Activated effector memory CD4-positive, alpha-beta T cell treated with Interleukin-2 at 50 U/mL for 16 hours (primary cell): ENCODE measurements at places on chromosomes 4 and X.
A peak's percentile ranks its signal among the peaks of the same experiment; 100 is the strongest.

DNA sequence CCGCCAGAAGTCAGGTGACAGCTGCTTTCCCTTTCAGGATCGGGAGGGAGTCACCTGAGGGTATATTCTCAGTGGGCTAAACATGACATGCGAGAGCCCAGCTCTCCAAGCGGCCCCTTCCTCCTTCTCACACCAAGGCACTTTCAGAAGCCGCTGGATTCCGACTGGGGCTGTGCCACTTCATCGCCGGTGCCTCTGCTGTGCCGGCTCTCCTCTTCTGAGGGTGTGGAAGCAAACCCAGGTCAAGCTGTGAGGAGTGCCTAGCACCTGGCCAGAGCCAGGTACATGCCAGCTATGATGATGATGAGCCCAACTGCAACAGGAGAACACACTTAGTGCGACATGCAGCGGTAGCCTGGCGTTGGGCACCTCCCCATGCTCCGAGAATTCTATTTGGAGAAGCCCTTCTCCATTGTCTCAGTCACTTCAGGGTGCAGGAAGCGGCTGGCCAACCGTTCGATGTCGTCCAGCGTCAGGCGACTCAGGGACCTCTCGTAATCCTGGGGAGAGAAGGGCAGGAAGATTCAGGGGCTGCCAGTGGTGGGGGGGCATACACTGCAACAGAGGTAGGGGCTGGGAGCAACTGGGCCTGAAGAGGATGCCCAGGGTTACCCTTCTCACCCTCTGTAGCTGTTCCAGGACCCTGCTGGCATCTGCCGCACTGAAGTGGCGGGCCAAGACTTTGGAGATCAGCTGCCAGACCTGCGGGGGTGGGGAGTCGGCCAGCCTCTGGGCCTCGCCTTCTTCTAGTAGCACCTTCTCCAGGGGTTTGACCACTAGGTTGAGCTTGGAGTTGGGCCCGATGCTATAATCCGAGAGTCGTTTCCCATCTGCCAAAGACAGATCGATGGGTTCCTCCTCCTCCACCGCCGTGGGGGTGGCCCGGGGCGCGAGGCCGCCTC, 1.0 kb downstream of the UBL4A start:
- no peak for DNase-seq

DNA sequence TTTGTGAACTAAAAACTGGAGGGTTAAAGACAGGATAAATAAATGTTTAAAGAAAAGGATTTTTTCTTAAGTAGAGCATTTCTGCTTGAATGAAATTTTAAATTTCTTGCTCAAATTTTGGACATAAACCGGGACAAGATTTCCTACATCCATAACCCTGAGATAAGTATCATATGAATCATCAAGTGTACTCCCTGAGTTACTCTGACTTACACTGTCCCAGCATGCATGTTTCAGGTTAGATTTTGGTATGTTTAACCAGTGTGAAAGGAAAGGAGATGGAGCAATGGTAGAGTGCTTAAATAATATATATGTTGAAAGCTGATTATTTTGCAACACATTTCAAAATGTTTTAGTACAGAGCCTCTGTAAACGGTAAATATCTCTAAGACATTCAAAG, 175.2 kb downstream of the ADGRL3 start:
- DNase-seq, result no peak

GRCh38 chrX:121322159-121322558, 274.7 kb downstream of the GLUD2 start:
- no peak for DNase-seq

DNA sequence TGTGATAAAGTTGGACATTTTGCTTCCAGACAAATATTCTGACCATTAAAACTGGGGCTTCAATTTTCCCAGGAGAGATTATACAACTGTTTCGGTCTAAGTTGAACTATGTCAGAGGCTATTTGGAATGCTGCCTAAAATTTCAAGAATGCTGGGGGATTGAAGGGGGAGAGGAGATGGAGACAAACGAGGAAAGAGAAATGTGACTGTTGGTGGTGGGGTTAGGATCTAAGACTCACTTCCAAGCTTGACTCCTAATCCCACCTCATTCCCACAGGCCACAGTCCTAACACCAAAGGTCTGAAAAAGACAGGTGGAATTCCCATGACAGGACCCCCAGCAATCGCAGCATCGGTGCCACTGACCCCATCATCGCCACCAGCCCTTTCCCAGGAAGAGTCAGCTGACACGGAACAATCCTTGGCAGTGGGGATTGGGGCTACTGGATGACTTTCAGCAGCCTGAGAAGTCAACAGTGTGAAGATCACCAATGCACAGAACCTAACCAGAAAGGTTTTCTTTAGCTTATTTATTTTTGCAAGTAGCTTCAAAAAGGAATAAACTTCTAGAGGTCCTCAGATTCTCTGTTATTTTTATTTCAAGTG, 74.0 kb upstream of the PRSS48 start:
- no peak for DNase-seq

- DNase-seq, result no peak
These were observed 197.0 kb downstream of the BCOR start for GRCh38 chrX:39900777-39901170.

GRCh38 chr4:10666616-10667015, 18.0 kb downstream of the CLNK start:
- DNase-seq, result no peak

GRCh38 chr4:152257601-152258066, 278.3 kb downstream of the FBXW7 start:
- no peak for DNase-seq

DNA sequence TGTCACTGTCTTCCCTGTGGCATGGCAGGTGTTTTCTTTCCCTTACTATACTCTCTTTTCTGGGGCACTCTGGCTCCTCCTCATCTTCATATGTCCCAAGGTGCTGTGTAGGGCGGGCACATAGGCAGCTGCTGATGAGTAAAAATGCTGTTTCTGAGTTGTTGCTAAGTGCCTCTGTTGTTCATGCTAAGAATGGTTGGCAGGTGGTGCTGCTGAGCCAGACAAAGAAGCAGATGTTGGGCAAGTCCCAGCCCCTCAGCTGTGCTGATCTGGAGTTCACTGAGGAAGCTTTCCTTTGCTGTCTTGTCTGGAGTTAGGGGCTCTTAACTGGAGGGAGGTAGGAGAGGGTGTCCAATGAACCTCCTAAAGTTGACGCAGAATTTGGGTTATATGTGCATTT, 40.6 kb downstream of the HADH start:
- DNase-seq, result peak; percentile 50

- DNase-seq, result no peak
These were observed 907.1 kb downstream of the RPA4 start for GRCh38 chrX:97790850-97791249.

DNA sequence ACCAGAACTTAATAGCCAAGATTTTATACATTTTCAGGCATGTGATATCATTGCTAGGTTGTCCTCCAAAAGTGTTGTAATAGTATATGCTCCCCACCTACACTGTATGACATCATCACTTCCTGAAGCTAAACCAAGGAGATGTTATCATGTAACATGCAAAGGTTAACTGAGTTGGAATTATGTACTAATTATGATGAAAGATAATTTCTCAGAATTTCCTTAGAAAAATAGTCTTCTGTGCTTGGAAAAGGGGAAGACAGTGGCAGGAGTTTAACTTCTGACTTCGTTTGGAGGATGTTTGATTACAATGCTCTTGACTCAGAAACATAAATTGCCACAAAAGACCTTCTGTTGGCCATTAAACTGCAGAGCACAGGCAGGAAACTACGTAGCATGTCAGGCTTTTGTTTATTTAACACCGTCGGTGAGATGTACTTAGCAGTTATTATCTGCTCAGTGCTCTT, 83.6 kb upstream of the GUCY1A1 start:
- no peak for DNase-seq

DNA sequence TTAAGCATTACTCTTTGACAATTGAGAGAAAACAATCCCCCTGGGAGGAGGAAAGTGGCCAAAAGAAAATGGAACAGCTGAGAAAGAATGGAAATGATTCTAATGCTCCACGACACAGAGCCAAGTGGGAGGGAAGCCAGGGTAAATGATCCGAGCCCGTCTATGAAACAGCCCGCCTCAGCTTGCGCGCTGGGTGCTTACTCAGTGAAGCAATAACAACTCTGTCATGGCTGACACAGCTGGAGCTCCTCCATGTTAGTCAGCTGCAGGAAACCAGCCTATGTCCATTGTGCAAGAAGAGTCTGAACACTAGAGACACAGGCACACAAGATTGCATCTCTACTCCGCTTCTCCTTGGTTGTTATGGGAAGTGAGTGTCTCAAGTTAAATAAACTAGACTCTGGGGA, 19.3 kb downstream of the NOA1 start:
- DNase-seq, result no peak

GRCh38 chrX:21683941-21684340, 25.8 kb upstream of the KLHL34 start:
- DNase-seq, result no peak

- no peak for DNase-seq
These were observed 8.8 kb downstream of the FNIP2 start for GRCh38 chr4:158777423-158778155.

DNA sequence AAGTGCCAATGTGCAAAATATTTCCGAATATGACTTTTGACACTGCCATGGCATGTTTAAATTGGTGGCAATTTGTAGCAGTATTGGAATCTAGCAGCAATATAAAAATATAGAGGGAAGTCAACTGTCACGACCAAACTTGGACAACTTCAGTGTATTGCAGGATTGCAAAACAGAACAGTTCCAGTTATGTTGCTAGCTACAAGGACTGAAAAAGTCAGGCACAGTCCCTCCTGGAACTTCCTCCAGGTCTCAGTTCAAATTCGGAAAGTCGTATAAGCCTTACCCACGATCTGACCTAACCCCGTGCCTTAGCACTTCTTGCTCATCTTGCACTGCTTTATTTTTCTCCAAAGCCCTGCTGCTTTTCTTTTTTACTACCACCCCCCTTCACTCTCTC, 390.0 kb upstream of the GALNT7 start:
- DNase-seq, result no peak

DNA sequence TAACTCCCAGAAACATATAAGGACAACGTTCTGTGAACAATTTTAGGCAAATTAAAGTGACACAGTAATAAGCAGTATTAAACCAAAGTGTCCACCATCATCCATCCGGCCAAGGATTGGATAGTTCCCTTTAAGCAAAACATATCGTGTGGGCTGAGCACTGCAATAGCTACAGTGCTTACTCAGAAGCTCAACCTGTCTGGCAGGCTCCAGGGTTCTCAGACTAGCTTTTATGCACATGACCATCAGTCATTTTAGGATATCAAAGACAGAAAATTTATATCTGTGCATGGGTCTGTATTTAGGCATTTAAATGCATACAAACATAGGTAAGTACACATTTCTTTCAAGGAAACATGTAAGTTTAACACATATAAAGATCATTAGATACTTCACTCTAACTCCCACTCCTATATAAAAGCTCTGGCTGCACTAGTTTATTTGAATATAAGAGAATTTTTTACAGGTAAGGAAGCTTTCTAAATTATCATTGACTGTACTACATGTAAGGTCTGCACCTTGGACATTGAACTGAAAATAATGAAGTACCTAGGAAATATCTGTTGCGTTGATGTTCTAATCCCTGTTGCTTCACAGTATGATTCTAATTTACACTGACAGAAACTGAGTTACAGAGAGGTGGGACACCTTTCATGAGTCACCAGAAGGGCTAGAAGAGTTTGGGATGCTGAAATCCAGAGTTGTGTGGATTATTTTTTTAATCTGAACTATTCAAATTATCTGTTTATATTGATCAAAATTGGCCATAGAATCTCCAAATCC, 67.6 kb downstream of the ELOVL6 start:
- DNase-seq, result no peak
